H7 (cell line): ENCODE measurements at places on chromosomes 16 and 17. TPM values are rescaled to one million over a fixed set of nuclear protein-coding genes. Genes with fewer than 3 reads are reported as not detected.
A peak's percentile ranks its signal among the peaks of the same experiment; 100 is the strongest.

DNA sequence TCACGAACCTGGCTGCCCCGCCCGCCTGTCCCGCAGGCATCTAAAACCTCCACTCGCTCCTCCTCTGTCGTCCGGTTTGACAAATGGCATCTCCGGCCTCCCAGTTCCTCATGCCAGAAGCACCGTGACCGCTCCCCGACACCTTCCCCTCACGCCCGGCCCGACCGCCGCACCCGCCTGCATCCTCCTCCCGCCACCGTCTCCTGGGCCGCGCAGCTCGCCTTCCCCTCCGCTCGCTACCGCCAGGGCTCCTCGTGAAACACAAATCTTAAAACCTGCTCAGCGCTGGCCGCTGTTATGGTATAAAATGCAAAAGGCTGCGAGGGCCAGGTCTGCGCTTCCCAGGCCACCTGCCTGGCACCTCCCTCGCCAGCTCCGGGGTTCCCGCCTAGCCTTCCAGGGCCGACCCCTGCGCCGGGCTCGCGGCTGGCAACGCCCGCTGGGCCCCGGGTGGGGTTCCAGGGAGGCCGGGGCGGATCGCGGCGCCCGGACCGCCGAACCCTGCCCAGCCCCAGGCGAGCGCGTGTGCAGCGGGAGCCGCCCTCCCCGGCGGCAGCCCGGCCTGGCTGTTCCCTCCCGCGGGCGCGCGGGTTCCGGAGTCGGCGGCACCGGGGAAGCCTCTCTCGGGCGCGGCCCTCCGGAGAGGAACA, 488 bp downstream of the SPSB3 start:
- DNase-seq = peak; percentile 90

DNA sequence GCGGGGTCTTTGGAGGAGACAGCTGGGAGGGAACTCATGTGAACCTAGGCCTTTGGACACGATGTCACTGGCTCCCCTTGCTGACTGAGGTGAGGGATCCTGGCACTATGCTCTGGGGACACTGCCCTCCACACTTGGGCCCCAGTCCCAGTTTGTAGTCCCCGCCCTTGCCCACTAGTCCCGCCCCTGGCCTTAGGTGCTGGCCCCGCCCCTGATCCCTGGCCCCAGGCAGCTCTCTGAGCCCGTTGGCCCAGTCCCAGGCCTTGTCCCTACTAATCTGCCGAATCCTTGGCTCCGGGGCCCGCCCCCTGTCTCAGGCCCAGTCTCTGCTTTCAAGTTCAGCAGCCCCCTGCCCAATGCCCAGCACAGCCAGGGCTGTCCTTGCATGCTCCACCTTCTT, 61.0 kb downstream of the SMPD3 start:
- DNase-seq = peak; percentile 94

DNA sequence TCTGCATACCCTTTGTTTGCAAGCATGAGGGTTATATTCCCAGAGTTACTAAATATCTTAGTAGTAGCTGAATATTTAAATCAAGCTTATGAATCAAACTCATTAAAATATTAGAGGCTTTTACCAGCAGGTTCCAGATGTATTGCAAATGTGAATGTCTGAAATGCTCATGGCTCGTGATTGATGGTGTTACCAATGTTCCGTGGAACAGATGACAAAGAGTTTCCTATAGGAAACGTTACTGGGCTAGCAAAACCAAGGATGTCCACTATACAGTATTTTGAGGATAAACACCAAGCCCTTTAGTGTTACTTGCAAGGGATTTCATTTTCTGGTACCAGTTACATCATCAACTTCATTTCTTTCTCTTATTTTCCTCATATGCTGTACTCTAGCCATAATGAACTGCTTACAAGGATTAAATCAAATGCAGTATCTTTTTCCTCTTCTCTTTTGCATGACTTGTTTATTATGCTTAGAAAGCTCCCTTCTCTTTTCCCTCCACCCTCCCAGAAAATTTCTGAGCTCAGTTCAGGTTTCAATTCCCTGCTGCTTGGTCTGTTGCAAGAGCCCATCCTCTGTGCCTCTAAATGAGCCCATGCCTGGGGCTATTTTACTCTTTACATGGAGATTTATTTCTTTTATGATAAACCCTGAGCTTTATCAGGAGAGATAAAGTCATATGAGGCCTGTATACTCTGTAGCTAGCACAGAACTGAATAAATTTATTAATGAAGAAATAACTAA, 1537.1 kb upstream of the GOT2 start:
- peak; percentile 6 for DNase-seq

- DNase-seq = no peak
Observed at GRCh38 chr17:67092291-67092690, 47.9 kb downstream of the CACNG1 start.

GRCh38 chr16:28879841-28880588, 1.7 kb downstream of the ATP2A1 start:
- peak; percentile 99 for DNase-seq

GRCh38 chr17:78991017-78991738, 11.5 kb upstream of the LGALS3BP start:
- DNase-seq = no peak

DNA sequence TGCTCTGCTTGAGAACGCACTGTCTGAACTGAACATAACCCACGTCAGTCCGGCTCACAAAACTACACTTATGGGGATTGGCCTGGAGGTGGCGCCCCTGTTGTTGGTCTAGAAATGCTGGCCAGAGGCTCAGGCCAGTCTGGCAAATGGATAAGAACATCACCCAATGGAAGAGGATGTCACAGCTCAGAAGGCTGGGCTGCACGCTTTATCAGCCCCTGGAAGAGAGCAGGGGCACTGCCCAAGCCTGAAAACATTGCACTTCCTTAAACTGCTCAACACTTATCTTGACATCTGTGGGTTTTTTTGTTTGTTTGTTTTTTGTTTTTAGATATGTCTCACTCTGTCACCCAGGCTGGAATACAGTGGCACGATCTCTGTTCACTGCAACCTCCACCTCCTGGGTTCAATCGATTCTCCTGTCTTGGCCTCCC, 24.8 kb upstream of the BPTF start:
- DNase-seq = peak; percentile 82

DNA sequence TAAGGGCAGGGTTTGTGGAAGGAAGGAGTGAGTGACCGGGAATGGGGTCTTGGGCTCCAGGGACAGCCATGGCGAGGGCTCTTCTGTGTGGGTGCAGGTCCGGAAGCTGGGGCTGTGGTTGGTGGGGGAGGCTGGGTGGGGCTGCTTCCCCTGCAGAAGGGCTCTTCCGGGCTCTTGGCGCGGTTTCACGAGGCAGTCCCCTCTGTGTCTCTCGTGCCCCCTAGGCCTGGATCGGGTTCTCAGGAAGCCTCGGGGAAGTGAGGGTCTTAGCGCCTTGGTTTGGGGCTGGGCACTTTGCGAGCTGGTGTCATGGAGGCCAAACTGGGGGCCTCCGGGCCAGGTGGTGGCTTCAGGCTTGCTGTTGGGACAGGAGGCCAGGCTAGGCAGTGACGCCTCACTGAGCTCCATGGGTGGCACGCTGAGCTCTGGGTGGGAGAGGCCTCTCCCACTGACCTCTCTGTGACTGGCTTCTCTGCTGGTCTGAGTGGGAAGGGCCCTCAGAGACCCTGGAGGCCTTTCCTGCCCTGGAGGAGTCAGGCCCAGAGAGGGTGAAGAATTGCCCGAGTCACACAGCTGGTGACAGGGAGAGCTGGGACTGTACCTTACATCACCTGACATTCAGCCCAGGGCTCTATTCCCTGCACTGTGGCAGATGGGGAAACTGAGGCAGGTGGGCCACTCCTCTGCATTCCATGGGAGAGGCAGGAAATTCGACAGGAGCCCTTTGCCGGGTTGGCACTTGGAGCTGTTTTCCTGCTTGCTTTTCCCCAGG, 8.2 kb downstream of the ADCY7 start:
- DNase-seq = peak; percentile 62

- peak; percentile 89 for DNase-seq
Observed at GRCh38 chr17:80195671-80196529, 24.2 kb downstream of the SGSH start.

GRCh38 chr16:16096121-16096857, 127.0 kb downstream of the ABCC6 start:
- DNase-seq = no peak

- peak; percentile 45 for DNase-seq
Observed at GRCh38 chr17:8147805-8148404, 4.3 kb downstream of the PER1 start.

GRCh38 chr17:65455972-65456343, 105.5 kb downstream of the AXIN2 start:
- DNase-seq = peak; percentile 67

GRCh38 chr17:63492940-63493339, 16.1 kb downstream of the ACE start:
- DNase-seq = peak; percentile 30

DNA sequence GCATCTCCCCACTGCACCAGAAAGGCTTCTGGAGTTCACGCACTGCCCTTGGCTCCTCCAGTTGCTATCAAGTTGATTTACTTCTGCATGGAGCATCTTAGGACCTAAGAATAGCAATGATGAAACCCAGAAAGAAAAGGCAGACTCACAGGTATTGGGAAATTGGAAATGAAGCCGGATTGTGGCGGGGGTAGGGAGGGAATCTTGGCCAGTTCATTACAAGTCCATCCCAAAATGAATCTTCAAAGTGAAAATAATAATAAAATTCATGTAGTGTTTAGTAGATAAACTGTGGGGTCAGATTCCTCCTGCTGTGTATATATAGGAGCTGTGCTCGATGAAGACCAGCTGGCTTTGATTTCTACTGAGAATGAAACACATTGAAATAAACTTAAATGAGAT, 33.7 kb downstream of the TEKT3 start:
- no peak for DNase-seq

Gene CHST6
- 9.7 and 11.5 TPM in 2 replicates for total RNA-seq

Gene MFAP4
- total RNA-seq = 22.2 and 24.8 TPM in 2 replicates

Gene DHX38
- 55.7 and 56.8 TPM in 2 replicates for total RNA-seq

Gene ELMO3
- 10.4 and 11.4 TPM in 2 replicates for total RNA-seq
